ENCODE measurements at places on chromosomes 7 and 10.

GRCh38 chr7:85475071-85475470 is 288.2 kb upstream of the SEMA3D start:
- DNase-seq, result no peak

DNA sequence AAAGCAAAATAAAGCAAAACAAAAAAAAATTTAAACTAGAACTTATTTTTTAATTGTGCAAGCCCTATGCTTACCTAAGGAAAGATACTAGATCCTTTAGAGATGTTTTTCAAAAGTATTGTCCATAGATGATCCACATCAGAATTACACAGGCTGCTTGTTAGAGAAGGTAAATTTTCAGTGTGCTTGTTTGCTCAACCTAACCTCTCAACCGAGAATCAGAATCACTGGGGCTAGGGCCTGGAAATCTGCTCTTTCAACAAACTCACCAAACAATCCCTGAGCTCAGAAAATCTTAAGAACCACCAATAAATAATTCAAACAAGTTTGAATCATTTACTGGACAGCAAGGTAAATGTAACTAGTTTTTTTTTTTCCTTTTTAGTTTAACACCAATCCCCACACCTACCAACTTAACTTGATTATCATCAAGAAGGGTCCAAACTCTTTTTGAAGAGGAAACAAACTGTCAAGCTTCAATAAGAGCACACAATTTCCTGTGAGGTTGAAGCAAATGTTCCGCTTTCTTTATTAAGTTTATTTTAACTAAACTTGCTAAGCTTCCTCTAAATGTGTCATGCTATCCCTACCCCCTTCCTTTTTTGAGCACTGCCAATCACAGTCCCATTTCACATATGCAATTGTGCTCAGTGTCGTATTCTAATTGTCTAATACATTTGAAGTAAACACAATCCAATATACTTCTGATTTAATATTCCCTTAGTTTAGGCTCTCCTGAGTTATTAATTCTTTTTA is 7.4 kb upstream of the TSPAN33 start:
- no peak for DNase-seq

- DNase-seq, result no peak
Measured at GRCh38 chr7:119630406-119630969, 642.5 kb upstream of the KCND2 start.

DNA sequence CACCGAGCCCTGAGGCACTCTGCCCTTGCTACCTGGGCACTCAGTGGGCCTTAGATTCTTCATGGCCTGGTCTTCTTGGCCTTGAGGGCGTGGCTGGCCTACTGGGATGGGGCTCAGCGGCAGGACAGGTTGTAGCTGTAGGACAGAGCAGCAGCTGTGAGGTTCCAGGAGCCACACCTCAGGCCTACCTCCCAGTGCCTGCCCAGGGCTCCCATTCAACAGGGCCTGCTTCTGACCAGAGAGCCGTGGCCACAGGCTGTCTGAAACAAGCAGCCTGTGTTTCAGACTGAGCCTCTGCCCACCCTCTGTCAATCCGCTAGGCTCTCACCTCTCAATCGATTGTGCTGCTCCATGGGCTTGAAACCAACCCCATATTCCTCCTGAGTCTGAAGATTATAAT is 928.0 kb upstream of the ZNF722 start:
- DNase-seq, result no peak
